ENCODE measurements at places on chromosomes 11 and 22. TPM values are rescaled to one million over a fixed set of nuclear protein-coding genes. Genes with fewer than 3 reads are reported as not detected.
A peak's percentile ranks its signal among the peaks of the same experiment; 100 is the strongest.

The GP1BB gene
- not detected for total RNA-seq

The CD6 gene
- total RNA-seq: 1.6 TPM

The OR51B5 gene
- total RNA-seq: 0.25 TPM

The XKR3 gene
- total RNA-seq: not detected

The OR5D18 gene
- not detected for total RNA-seq

DNA sequence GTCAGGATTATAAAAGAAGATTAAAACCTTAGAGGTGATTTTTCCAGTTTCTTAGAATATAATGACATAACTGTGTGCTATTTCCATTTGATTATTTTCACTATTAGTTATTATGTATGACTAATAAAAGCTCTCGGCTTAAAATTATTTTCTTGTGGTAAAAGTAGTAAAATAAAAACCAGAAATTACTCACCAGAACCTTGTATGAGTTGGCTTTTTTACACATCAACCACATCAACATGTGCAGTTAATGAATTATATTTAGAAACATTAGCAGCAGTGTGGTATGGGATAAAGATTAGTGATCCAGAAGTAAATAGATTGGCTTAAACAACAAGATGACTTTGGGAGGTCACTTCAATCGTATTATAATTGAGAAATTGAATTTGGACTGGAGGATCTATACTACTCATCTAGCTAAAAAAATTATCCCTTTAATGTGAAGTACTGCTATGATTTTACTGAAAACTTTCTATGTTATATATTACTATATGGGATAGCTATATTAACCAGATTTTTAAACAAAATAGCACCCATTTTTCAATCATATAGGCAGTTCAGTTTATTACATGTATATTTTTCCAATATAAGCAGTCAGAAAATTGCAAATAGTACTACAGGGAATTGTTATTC is 2.8 kb upstream of the BCO2 start:
- no peaks in the 10 kb centered on the region for H3K4me1 ChIP-seq
- H3K27me3 ChIP-seq: no peaks in the 10 kb centered on the region
- DNase-seq: no peak
- no peaks in the 10 kb centered on the region for H3K36me3 ChIP-seq
- H3K4me3 ChIP-seq: no peak overlapping the region

GRCh38 chr22:41377846-41378245 is 3.9 kb upstream of the TEF start:
- no peak overlapping the region for H3K4me3 ChIP-seq
- no peak overlapping the region for H3K27ac ChIP-seq
- no peaks in the 10 kb centered on the region for H3K27me3 ChIP-seq
- no peak for DNase-seq

- no peaks in the 10 kb centered on the region for H3K27me3 ChIP-seq
- H3K4me1 ChIP-seq: peaks cover 25% of the 10 kb centered on the region
- peak overlapping the region; percentile 84 for H3K27ac ChIP-seq
- DNase-seq: peak; percentile 47
- no peak overlapping the region for H3K4me3 ChIP-seq
Observed at GRCh38 chr22:46287873-46288751, 8.6 kb upstream of the GTSE1 start.

- no peak overlapping the region for H3K27ac ChIP-seq
- DNase-seq: no peak
- H3K4me3 ChIP-seq: no peak overlapping the region
- H3K27me3 ChIP-seq: no peaks in the 10 kb centered on the region
- H3K4me1 ChIP-seq: no peaks in the 10 kb centered on the region
Observed at GRCh38 chr22:22111983-22112382, 129.4 kb upstream of the TOP3B start.

DNA sequence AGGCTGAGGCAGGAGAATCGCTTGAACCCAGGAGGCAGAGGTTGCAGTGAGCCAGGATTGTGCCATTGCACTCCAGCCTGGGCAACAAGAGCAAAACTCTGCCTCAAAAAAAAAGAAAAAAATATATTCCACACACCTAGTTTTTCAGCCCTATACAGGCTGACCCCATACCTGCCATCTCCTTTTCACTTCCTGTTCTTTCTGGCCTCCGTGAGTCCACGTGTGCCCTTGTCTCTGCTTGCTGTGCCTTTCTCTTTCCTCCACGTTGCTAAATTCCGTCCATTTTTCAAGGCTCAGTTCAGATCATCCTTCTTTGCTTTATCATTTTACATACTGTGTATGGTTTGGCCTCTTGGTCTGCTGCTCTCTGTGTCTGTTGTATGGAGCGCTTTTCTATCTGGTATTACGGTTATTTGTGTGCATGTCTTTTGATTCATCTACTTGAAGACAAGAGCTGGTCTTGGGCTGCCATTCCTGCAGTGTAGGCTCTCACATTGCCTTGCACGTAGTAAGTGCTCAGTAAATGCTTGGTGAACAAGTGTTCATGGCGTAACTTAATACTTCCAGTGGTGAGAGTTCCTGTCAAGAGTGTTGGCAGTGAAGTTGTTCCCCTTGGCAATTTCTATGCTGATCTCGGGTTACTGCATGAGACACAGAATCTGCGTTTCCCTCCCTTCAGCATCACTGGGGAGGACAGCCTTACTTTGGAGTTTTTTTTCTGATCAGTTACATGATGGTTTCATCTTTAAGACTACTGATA is 57.5 kb downstream of the PTPRJ start:
- H3K27ac ChIP-seq: no peak overlapping the region
- no peaks in the 10 kb centered on the region for H3K27me3 ChIP-seq
- H3K4me3 ChIP-seq: no peak overlapping the region
- no peaks in the 10 kb centered on the region for H3K36me3 ChIP-seq

DNA sequence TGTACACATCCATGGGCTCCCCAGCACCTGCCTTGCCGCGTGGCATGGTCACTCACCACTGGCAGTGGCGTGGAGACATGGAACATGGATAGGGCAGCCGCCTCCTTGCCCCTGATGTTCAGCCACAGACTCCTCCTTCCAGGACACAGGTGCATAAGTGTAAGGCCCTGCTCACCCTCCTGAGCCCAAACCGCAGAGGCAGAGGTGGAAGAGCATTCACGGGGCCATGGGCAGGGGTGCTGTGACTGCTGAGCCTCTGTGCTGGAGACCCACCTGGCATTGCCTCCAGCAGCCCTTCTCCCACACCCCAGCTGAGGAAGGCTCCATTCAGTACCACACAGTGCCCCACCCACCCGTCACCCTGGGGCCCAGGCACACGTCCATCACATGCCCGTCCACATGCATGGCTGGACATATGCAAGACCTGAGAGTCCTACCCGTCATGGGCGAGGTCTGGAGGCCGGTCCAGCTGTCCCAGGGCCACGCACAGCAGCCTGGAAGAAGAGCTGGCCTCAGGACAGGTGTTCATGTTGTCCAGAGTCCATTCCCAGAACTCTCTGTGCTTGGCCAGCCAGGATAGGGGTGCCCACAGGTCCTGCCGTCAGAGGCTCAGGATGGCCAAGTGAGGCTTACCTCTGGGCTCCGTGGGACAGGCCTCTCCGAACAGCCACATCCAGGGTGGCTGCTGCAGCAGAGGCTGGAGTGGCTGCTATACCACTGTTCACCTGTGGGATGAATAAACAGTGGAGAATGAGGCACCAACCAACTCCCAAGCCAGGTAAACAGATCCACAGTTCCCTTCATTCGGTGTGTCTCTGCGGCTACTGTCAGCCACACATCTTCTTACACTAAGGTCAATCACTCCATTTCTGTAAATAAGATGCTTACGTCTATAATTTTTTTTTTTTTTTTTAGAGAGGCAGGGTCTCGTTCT is 1.7 kb upstream of the TUBGCP6 start:
- peaks cover 51% of the 10 kb centered on the region for H3K4me1 ChIP-seq
- no peaks in the 10 kb centered on the region for H3K36me3 ChIP-seq
- H3K27me3 ChIP-seq: no peaks in the 10 kb centered on the region
- no peak overlapping the region for H3K4me3 ChIP-seq
- no peak overlapping the region for H3K27ac ChIP-seq

Data from heart right ventricle (tissue), 16 donors.